ENCODE measurements at places on chromosomes 7 and 10.
A peak's percentile ranks its signal among the peaks of the same experiment; 100 is the strongest.

DNA sequence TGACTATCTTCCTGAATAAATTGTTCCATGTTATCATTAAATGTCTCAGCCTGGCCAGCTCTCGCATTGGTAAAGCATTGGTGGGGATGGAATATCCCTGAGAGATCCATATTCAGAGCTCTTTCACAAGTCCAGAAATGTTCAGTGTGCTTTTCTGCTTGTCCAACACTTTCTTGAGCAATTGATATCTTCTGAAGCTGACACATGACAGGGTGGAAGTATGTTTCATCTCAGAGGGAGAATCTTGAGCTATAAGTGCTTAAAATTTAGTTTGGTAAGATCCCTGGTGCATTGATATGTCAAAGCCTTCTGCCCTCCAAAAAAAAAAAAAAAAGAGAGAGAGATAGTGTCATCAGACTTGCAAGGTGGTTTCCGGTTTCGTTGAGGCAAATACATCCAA lies 7.4 kb downstream of the IFIT3 start:
- DNase-seq, result no peak

GRCh38 chr10:116538456-116538855 lies 7.3 kb upstream of the PNLIP start:
- DNase-seq, result no peak

DNA sequence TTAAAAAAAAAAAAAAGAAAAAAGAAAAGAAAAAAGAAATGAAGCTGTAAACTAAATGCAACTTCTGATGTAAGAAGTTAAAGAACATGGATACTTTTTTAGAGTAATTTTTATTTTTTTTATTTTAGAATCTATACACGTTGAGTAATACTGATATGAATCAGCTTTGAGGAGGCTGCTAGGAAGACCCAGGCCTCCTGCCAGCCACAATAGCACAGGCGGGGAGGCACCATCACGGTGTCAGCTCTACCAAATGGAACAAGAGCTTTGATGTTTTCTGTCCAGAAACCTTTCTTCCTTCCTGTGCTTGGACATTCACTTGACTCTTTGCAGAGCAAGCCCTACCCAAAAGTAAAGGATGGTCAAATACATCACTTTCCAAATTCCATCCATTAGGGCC lies 45.3 kb upstream of the EGR2 start:
- no peak for DNase-seq

DNA sequence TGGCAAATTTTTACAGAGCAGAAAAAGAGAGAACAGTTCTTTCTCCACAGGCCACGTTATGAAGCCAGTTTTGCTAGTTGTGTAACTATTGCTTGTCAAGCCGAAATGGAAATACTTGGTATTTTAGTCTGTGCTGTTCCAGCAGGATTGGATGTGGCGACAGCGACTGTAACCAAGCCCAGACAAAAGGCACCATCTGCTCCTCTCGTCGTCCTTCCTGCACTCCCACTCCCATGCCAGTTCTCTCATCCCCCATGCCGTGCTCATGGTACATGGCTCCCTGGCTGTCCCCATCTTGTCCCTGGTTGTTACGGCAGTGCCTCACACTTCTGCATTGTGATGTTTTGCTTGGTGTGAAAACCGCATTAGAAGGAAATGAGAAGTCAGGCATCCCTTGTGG lies 185.7 kb upstream of the FZD8 start:
- no peak for DNase-seq

DNA sequence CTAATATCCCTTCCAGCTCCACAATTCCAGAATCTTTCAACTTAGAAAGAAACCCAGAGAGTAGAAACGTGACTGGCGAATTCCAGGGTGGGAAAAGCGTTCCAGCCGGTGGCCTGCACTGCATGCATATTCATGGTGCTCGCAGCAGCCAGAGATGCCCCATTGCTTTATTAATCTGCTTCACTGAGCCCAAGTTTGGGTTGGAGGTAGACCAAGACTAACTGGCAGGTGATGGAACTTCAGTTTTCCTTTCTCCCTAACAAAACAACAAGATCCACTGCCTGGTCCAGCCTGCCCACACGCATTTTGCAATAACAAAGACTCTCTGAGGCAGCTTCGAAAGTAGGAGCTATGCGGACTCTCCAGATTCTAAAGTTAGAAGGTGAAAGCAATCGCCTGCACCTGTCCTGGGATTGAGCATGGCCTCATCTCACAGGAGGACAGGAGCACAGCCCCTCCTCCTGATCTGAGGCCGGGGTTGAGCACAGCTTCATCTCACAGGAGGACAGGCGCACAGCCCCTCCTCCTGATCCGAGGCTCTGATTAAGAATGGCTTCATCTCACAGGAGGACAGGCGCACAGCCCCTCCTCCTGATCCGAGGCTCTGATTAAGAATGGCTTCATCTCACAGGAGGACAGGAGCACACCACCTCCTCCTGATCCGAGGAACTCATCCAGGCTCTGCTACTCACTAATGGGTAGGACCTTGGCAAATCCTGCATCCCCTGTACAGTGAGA lies 127.8 kb upstream of the LANCL2 start:
- no peak for DNase-seq

DNA sequence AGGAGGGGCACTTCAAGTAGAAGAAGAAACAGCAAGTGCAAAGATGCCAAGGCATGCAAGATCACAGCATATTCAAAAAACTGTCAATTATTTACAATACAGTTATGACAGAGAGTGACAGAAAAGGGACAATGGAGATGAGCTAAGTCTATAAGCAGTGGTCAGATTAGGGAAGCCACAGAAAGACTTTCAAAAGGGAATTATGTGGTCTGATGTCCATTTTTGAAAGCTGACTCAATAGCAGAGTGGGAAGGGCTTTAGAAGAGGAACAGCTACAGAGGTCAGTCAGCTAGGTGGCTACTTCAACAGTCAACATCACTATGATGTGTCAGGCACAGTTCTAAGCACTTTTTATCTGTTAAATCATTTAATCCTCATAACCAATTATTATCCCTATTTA lies 45.2 kb upstream of the SPOCK2 start:
- DNase-seq, result no peak

- no peak for DNase-seq
Measured at GRCh38 chr10:97101166-97101940, 84.4 kb downstream of the SLIT1 start.

GRCh38 chr10:13759168-13759567 lies 172.4 kb downstream of the PRPF18 start:
- no peak for DNase-seq

DNA sequence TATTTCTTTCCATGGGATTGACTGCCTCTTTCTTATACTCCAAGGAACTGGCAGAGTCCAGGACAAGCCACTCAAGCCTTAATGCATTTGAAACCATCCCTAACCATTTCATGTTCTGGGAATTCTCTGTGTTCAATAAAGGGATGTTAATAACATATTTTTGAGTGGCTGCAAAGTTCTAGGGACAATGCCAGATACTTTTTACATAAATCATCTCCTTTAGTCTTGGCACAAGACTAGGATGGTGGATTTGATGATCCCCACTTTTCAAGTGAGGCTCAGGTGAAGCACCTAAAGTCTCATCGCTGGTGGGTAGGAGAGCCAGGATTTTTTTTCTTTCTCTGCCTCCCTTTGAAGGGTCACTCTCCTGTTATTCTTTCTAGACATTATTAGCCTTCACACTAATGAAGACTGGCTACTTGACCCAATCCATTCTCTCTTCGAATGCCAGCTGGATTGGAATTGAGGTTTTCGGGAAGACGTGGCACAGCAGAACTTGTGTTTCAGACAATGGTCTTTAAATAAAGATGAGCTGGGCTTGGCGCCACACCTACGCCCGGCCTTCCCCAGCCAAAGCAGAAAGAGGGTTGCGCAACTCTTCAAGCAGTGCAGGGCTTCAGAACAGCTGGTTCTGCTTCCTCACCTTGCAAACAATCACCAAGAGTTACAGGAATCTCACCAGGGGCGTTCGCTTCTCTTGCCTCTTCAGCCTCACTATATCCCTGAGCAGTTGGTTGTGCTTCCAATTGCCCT lies 73.8 kb upstream of the BMPER start:
- DNase-seq, result no peak

DNA sequence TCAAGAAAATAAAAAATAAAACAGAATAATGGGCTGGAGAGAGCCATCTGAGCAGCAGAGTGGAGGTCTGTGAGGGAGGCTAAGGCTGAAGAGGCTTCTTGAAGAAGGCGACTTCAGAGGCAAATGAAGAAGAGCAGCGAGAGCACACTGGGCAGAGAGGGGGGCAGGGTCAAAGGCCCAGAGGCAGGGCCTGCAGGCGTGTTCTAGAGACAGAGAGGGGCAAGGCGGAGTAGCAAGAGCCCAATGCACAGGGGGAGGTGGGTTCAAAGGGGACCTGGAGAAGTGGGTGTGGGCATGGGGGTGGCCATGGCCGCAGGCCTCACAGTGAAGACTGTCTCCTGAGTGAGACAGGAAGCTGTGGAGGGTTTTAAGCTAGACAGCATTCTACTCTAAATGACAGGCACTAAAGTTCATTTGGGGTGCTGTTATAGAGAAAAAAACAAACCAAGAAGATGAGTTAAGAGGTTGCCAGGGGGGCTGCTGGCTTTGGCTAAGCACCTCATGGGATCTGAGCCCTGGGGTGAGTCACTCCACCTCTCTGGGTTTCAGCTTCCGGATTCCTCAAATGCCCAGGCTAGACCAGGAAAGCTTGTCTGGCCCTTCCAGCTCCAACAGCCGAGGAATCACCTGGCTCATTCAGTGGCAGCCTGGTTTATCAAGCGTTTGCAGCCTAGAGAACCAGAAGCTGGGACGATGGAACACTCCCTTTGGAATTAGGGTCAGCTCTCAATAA lies 81.7 kb downstream of the DLG5 start:
- no peak for DNase-seq

GRCh38 chr10:55320187-55320700 lies 519.2 kb upstream of the PCDH15 start:
- no peak for DNase-seq

DNA sequence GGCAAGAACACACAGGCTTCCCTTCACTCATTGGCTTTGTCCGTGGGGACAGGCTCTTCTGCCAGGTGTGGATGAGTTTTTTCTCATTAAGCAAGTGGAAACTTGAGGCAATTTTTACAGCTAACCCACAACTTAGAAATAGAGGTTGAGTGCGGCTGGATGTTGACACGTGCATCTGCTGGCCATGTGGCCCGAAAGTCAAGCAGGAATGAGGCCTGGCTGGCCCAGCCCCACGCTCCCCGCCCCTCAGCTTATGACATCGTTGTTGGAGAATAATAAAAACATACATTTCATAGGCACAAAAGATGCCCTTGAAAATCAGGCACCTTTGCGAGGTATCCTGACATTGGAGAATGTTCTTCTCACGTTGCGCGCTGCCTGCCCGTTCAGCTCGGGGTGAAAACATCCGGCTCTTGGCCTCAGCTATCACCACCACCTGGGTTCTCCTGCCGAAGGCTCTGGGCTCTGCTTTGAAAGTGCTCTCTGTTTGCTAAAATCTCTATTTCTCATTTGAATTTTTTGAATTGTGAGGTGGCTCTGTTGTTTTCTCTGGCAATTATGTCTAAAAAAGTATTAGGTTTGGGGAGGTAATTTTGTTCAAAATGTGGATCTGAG lies 310.7 kb downstream of the WDR37 start:
- DNase-seq, result no peak

- no peak for DNase-seq
Measured at GRCh38 chr7:2943851-2944601, 99.6 kb downstream of the CARD11 start.

- DNase-seq, result no peak
Measured at GRCh38 chr10:119693262-119693957, 32.4 kb upstream of the INPP5F start.

- no peak for DNase-seq
Measured at GRCh38 chr10:96548589-96548988, 34.9 kb upstream of the TLL2 start.

DNA sequence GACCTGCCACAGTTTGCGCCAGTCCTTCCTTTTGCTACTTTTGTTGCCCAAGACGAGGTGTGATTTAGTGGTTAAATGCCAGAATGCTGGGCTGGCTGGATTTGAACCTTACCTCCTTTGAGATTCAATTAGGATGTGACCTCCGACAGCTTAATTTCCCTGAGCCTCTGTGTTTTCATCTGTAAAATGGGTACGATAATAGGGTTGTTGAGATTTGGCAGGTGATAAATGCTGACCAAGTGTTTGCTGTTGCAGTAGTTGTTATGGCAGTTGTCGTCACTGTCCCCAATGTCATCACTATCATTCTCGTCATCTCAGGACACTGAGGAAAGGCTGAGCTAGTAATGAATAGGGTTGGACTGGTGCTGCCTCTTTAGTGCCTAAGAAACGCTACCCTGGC lies 61.1 kb downstream of the GRK5 start:
- no peak for DNase-seq

DNA sequence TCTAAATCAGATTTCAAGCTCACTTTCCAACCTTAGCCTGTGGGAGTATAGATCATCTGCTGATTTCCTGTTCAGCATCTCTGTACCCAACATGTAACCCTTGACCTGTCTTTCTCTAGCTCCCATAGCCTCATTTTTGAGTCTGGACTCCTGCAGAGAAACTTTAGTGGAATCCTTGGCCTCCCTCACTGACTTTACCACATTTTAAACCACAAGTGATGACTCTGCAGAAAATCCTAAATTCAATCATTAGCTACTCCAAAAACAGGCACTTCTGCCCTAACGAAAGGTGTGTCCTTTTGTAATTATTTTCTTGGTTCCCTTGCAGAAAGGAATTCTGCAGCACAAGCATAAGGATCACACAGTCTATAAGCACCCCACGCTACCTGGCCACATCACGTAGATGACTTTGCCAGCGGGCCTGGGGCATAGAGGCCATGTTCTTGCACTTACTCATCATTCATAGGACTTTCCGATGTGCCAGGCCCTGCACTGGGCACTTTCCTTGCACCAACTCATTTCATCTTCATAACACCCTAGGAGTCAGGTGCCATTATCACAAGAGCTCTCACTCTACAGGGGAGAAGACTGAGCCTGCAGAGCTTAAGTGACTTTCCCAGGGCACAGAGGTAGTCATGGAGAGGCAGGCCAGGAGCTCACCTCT lies 57.2 kb upstream of the OPALIN start:
- no peak for DNase-seq

- DNase-seq, result no peak
Measured at GRCh38 chr7:92806496-92806895, 29.9 kb downstream of the CDK6 start.

GRCh38 chr10:1403508-1404322 lies 333.6 kb downstream of the ADARB2 start:
- DNase-seq, result no peak

DNA sequence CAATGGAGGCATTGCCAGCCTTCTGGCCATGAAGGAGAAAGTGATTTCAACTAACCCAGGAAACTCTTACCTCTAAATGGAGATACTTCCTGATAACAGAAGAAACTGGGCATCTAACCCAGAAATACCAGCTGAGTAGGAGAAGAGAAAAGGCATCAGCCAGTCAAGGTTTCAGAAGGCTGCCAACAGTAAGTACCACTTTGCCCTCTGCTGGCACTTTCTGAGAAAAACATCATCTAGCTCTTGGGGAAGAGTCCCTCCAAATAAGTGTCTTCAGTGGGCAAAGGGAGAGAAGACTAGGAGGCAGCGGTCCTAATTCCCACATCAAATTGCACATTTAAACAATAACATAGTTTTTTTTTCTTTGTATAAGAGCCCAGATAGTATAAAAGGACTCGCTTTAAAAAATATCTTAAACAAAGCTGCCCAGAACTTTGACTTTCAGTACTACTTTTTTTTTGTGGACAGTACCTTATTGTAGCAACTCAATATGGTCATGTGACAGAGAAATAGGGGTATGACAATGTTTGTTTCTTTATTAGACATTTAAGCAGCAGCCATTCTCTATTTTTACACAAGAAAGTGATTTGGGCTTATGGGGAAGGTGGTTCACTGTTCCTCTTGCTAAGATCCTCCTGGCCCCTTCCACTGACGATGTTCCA lies 157.3 kb downstream of the CTTNBP2 start:
- DNase-seq, result peak; percentile 93

GRCh38 chr7:27148031-27148755 lies 619 bp upstream of the HOXA6 start:
- DNase-seq, result no peak
